ENCODE measurements at places on chromosomes 3 and 15.

- no peak for DNase-seq
Measured at GRCh38 chr3:89966877-89967665, 859.6 kb downstream of the EPHA3 start.

- DNase-seq = no peak
Measured at GRCh38 chr15:49168016-49168415, 2.0 kb upstream of the GALK2 start.

- DNase-seq = no peak
Measured at GRCh38 chr3:27643355-27643754, 78.8 kb downstream of the EOMES start.

GRCh38 chr3:65344846-65345245 lies 657.0 kb upstream of the ADAMTS9 start:
- DNase-seq = no peak

DNA sequence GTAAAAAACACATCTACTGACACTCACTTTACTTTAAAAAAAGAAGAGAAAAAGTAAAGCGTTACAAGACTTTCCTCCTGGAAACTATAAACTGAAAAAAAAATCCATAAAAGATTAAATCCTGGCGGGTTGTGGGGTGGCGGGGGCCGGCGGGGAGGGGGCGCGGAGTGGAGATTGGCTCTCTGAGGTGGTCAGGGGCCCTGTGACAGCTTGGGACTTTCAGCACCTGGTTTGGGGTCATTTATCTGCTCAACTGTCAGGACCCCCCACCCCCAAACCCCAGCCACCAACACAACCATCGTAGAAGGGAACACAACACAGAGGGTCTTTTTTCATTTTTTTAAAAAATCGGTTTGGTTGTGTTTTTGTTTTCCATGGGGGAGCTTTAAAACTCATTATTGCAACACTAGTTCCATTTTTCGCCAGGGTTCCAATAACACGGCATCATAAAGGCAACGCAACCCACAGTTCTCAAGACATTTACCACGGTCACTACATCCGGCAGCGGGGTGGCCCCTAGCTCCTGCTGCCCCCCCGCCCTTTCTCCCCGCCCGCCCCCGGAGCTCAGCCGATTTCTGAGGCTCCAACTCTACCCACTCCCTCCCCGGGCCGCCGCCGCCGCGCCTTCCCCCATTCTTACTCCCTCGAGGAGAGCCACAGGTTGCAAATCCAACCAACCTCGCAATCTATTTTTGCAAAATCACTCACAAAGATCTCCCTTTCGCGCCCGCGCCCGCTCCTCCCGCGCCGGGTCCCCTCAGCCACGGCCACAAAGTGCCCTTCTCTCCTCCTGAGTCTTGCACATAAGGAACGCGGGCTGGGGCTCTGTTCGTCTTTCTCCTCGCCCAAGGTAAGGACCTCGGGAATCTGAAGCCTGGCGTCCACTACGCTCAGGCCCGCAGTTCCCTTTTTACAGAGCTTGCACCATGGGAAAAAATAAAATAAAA lies 1.8 kb downstream of the BCL6 start:
- peak; percentile 61 for DNase-seq

DNA sequence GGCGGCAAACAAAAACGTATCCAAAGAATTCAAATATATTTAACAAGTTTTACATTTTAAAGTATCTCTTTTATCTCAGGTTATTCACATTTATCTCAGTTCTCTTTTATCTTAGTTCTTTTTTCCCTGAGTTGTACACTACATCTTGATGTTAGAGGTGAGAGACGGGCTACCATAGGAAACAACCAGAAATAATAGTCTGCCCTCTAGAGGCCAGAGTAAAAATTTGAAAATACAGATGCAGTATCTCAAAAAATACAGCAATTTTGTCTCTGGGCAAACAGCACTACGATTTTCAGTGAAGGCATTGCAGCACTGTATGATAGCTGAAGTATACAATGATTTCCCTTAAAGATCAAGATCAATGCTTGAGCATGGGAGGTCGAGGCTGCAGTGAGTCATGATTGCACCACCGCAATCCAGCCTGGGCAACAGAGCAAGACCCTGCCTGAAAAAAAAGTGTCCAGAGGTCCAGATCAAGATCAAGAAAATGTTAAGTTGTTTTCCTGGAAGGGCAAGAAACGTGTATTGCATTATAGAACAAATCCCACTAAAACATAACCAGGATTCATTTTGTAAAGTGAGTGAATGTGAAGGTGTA lies 82.6 kb upstream of the ATP11B start:
- DNase-seq = peak; percentile 7

DNA sequence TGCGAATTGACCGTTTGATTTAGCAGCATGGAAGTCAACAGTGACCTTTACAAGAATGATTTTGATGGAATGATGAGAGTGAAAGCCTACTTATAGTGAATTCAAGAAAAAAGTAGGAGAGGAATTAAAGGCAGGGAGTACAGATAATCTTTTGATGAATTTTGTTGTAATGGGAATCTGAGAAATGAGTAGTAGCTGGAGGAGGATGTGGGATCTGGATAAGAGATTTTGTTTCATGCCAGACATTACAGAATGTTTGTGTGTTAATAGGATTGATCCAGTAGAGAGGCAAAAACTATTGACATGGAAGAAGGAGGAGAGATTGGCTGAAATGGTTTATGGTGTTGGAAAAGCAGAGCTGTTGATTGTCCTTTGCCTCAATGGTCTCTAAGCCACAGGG lies 17.4 kb upstream of the ZNF609 start:
- DNase-seq = no peak

DNA sequence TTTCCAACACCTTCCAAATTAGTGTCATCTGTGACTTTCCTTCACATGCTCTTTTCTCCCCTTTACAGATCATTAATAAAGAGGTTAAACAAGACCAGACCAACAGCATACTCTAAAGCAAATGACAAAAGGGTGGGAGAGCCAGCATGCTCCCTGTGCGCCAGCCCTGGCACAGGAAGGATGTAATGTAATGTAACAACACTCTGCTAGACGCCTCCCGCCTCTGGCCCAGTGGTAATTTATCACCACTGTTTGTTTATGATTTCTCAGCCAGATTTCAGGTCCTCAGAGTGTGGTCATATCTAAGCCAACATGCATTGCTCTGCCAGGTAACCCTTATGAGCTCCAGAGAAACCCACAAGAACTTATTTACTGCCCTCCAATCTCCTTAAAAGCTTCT lies 189.5 kb upstream of the WNT5A start:
- DNase-seq = no peak

- peak; percentile 32 for DNase-seq
Measured at GRCh38 chr15:100114571-100114970, 227.2 kb downstream of the ADAMTS17 start.

- no peak for DNase-seq
Measured at GRCh38 chr15:33913459-33913858, 54.8 kb upstream of the CHRM5 start.

Measured in globus pallidus (tissue), 1 donor.